ENCODE measurements at places on chromosomes 5 and 9.

DNA sequence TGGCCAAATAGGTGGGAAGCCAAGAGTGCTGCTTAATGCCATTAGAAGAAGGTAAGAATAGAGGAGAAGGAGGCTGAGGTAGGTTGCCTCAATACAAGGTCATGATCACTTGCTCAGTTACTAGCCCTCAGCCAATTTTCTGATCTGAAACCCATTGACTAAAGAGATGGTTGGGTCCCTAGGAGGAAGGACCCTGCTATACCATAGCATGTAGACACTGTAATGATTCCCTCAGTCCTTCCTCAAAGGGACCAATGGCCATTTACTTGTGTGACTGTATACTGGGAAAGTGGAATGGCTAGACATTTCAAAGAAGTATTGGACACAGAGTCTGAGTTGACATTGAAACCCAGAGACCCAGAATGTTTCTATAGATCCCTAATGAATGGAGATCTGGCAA lies 108.5 kb upstream of the MAP1B start:
- DNase-seq = no peak

- DNase-seq = no peak
Measured at GRCh38 chr5:101997235-101997634, 298.8 kb downstream of the SLCO4C1 start.

DNA sequence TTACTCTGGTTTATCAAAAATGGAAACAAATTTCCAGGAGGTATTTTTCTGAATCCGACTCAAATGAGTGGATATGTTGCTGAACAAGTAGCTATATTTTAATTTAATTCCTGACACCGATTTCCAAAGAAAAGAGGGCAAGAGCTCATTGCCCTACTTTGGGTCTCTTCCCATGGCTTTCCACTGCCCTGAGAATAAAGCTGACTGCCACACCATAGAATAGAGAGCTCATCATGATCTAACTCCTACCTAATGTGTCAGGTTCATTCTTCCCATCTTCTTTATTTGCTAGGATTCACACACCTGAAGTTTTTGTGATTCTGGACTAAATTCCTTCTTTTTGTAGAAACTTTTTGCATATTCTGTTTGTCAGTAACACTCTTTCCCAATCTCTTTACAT lies 792.1 kb downstream of the DTWD2 start:
- no peak for DNase-seq

- no peak for DNase-seq
Measured at GRCh38 chr5:180155365-180155926, 53.6 kb downstream of the RASGEF1C start.

DNA sequence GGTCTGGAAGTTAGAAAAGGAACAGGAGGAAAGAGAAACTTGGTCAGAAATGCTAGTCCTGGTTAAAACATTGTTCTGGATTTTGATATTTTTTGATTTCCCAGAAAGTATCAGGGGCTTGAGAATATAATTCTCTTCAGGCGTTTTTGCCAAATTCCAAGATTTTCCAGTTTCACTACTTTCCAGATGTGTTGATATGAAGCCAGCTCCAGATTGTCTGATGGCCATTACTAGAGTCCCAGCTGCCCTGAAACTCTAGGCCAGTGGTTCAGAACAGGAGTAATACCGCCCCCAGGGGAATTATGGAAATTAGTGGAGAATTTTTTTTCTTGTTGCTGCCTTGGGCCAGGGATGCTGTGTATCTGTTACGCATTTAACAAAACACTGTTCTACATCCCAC lies 88.6 kb downstream of the KCNN2 start:
- DNase-seq = no peak

- DNase-seq = peak; percentile 27
Measured at GRCh38 chr5:92401492-92401891, 1018.4 kb upstream of the ARRDC3 start.

GRCh38 chr9:10703139-10703538 lies 90.3 kb upstream of the PTPRD start:
- DNase-seq = no peak

GRCh38 chr5:55159763-55160492 lies at the start of gene GPX8:
GPX8 (plus strand) TSS chr5:55160171; CDS start chr5:55160193, 22 bp downstream.
- DNase-seq = peak; percentile 8

DNA sequence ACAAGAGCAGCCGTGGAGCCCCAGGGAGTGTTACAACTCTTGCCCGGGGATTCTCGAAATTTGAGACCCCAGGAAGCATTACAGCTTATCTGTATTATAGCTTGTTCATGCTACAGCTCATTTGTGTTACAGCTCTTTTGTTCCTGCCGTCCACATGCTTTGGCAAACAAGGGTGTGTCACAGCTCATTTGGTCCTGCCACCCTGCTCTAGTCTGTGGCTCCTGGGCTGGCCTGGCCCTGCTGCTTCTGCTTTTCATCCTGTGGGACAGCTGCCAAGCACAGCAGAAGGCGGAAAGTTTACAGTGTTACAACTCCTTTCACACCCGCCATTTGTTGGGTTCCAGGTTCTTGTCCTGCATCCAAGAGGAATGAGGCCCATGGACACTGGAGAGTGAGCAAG lies 685.0 kb downstream of the SLCO4C1 start:
- DNase-seq = no peak

DNA sequence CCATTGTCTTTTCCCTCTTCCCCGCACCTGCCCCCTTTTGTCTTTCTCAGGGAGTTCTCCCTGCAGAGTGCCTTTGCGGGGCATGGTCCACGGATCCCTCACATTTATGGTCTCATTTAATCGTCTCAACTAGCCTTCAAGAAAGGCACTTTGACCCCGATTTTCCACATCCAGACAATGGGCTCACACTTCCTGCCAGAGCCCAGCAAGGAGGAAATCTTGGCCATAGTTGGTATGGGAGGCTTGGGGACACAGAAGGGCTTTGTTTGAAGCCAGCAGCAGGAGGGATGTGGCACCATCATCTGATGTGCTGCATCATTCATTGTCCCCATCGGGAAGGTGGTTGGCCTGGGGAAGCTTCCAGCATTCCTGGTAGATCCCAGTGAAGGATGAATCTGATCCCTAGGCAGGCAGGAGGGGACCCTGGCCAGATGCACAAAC lies 24.9 kb downstream of the GSN start:
- DNase-seq = no peak

- DNase-seq = no peak
Measured at GRCh38 chr9:73872701-73873100, 624.4 kb upstream of the RORB start.

DNA sequence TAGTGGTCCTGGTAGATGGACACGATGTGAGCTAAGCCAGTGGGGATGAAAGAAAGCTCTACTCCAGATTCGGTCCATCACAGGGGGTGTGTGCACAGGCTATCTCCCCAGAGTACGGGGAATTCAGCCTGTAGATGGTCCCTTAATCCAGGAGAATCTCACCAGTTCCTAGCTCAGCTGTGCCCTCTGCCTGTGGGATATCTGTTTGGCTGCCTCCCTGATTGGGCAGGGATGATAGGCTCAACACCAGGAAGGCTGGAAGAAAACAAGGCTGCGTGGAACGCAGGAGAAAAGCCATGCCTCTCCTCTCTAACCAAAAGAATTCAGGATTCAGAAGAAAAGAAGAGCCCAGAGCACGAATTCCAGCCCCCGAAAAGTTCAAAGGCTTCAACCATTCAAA lies 40.9 kb downstream of the VLDLR start:
- DNase-seq = peak; percentile 28

- peak; percentile 64 for DNase-seq
Measured at GRCh38 chr9:72592502-72593403, 71.3 kb downstream of the TMC1 start.

GRCh38 chr9:87292449-87293191 lies 205.0 kb upstream of the DAPK1 start:
- DNase-seq = no peak

GRCh38 chr9:86329649-86330048 lies 24.6 kb downstream of the TUT7 start:
- no peak for DNase-seq

DNA sequence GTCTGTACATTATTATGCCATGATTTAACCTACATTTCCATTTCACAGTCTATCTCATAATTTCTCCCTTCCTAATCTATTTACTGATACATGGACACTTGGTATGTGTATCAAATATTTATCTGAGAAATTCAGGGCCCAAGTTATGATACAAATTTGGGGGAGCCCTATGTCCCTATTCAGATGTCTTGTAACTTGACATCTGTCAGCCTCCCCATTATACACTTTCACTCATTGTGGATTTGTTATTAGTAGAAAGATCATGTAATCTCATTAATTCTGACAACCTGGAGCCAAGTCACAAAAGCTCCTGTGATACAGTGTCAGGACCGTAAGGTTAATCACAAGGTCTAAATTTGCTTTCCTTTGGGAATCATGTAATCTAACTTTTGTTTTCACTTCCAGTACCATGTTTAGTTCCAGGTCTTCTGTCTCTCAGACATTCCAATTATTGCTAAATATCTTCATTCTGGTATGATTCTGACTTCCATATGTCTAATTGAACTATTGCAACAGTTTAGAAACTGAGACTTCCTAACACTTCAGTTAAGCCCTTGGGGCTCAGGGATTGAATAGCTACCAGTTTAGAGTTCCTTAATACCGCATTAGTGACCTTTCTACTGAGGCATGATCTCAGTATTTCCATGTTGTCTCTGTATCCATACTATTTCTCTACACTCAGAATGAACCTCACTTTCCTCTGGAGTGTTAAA lies 182.9 kb upstream of the NUDT12 start:
- no peak for DNase-seq

DNA sequence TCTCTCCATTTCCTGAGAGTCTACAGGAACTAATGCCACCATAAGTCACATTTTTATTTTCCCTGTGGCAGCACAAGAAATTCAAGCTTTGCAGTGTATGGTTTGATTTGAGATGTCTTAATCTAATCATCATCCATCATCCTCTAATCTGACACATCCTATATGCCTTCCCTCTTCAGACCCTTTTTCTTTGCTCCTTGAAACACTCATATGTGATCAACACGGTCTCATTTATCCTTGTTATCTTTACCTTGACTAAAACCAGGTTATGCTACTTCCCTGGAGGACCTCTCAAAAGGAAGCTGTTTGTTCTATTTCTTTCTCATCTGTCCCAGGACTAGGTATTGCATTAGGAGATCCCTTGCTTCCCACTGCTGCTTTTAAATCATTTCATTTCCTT lies 146.9 kb upstream of the MRPS30 start:
- DNase-seq = no peak

- no peak for DNase-seq
Measured at GRCh38 chr9:28001096-28001495, 427.8 kb upstream of the C9orf72 start.

DNA sequence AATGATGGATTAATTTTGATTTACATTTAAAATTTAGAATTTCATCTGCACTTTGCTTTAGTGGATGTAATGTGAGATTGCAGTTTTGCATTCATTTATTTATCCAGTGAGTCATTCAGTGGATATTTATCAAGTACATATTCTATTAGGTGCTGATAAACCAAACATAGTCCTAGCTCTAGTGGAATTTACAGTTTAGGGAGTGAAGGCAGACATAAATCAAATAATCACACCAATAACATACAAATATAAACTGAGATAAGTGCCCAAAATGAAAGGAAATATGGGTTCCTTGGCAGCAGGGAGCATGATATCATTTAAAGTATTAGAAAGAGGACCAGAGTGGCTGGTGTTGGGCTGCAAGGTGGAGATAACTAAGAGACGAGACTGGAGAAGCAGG lies 14.7 kb upstream of the NIPBL start:
- DNase-seq = no peak

DNA sequence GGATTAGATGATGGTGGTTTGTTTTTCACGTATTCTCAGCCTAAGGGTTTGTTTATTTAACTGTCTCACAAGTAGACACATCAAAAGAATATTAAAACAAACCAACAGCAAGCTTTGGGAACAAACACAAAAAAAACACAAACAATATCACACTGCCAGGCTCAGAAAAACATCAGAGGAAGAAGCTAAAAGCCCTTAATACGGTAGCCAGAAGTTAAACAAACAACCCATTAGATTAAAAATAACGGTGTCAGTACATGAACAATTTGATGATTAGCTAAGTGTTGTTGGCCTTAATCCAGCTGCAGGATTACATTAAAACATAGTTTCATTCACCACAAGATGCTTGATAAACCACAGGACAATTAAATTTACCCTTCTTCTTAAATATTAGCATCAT lies 15.9 kb upstream of the DMRT2 start:
- DNase-seq = no peak

DNA sequence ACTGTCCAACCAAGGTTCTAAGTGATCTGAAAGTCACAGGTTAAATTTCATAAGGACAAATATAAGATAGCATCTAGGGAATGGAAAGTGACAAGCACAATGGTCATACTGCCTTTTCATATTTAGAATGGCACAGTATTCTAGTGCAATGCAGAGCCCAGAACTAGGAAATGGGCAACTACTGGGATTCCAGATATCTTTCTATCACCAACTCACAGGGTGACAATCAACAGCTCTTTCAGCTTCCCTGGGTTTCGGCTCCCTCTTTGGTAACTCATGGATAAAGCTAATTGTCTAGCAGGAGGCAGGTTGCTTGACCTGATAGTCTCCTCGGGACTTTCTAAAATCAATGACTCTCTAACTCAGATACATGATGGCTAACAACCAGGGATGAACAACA lies 60.4 kb downstream of the NR3C1 start:
- no peak for DNase-seq

DNA sequence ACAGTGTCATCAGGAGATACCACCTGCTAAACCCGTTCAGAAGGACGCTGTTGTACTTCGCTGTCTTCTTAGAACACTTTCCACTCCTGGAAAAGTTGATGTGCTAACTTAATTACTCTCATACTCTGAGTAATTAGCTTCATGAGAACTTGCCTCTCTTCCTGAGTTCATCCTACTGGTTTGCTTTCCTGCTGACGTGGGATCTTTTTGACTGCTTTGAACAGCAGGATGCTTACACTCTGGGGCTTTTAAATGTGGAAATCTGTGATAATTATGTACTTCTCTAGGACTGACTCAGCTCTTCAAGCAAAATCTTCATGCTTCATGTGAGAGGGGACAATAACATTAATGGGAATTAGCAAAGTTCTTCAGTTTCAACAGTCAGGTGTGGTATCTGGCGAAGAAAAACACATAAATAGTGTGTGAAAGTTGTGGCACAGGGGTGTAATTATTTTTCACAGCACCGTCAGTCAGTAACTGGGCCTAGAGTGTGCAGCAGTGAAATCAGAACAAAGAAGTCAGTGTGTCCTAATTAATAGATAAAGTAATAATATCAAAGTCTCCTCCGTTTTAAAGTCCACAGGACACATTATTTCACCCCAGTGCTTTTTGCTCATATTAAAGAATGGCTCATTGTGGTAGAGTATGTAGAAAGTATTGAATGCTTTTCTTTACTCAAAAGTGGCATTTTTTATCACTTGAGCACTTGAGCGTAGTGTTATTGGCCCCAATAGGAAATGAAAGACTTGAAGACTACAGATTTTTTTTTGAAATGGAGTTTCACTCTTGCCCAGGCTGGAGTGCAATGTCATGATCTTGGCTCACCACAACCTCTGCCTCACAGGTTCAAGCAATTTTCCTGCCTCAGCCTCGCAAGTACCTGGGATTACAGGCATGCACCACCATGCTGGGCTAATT lies 140.9 kb upstream of the DMRT1 start:
- no peak for DNase-seq

- no peak for DNase-seq
Measured at GRCh38 chr9:99592834-99593574, 228.7 kb upstream of the NR4A3 start.
